Esophagus mucosa (tissue), 1 donor: ENCODE measurements at places on chromosomes 7 and 10.

DNA sequence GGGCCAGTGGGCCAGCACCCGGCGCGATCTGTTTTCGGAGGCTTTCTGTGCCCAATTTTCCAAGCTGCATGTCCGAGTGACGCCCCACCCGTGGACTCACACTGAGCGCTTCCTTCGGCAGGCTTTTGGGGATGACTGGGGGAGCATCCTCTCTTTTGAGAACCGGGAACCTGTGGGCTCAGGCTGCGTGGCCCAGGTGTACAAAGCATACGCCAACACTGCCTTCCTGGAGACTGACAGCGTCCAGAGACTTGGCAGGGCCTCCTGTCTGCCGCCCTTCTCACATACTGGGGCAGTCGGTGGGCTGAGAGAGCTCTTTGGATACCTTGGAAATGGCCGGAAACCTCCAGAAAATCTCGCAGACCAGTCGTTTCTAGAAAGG is 1.0 kb downstream of the ADCK2 start:
- peak; percentile 7 for ATAC-seq

- ATAC-seq: no peak
These were observed 39.3 kb upstream of the MKI67 start for GRCh38 chr10:128165536-128165935.

DNA sequence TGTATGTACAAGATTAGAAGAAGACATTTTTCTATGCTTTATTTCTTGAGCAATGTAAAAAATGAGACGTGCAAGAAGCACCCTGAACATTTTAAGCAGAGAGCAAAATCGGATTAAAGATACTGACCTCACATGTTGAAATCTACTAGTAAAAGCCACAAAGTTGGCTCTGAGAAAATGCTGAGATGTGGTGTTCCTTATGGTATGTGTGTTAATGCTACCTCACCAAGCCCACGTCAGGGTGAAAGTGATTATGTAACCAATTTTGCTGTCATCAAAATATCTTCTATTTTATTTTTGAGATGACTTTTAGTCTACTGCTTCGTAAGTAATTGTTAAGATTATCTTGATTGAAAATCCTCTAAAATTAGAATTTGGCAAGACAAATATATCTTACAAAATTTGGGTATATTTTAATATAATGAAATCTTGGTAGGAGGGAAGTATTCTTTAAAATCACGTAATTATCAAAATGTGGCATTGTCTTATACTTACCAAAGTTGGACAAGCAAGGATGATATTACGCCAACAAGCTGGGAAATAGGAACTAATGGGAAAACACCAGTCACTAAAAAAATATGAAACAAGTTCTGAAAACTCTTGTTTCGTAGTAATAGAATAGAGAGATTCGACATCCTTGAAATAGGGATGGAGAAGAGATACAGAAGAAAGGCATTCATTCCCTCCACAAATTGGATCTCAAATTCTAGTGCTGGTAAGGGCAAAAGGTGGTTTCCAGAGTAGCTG is 5.8 kb downstream of the ADO start:
- ATAC-seq: no peak

GRCh38 chr7:15218261-15218660 is 315.7 kb upstream of the DGKB start:
- ATAC-seq: no peak

GRCh38 chr7:7231000-7231399 is 48.7 kb downstream of the C1GALT1 start:
- ATAC-seq: no peak

DNA sequence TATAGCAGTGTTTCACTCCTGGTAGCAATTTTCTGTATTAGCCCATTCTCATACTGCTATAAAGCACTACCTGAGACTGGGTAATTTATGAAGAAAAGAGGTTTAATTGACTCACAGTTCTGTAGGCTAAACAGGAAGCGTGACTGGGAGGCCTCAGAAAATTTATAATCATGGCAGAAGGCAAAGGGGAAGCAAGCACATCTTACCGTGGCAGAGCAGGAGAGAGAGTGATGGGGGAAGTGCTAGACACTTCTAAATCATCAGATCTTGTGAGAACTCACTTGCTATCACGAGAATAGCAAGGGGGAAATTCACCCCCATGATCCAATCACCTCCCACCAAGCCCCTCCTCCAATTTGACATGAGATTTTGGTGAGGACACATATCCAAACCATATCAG is 131.6 kb upstream of the EFCAB10 start:
- ATAC-seq: no peak

- no peak for ATAC-seq
These were observed 41.3 kb upstream of the AOAH start for GRCh38 chr7:36765605-36766004.

- ATAC-seq: no peak
These were observed 399.4 kb downstream of the PLXDC2 start for GRCh38 chr10:20215547-20216152.

DNA sequence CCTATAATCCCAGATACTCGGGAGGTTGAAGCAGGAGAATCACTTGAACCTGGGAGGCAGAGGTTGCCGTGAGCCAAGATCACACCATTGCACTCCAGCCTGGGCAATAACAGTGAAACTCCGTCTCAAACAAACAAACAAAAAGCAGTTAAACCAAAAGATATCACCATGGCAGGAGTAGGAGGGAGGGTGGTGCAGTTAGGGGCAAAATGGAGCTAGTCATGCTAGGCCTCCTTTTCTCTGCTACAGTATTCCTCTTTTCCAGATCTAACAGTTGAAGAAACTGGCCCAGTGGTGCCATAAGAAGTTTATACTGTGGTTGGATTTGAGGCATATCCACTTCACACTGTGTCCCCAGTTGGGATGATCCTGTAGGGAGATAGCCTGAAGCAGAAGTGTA is 261.6 kb downstream of the SKIDA1 start:
- no peak for ATAC-seq

DNA sequence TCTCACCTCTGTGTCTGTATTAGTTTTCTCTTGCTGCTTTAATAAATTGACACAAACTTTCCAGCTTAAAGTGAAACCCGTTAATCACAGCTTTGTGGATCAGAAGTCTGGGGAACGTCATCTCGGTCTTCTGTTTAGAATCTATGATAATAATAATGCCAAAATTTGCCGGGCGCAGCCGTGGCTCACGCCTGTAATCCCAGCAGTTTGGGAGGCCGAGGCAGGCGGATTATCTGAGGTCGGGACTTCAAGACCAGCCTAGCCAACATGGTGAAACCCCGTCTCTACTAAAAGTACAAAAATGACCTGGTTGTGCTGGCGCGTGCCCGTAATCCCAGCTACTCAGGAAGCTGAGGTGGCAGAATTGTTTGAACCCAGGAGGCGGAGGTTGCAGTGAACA is 8.8 kb upstream of the ZPBP start:
- ATAC-seq: no peak

GRCh38 chr10:4107285-4107851 is 322.4 kb upstream of the KLF6 start:
- no peak for ATAC-seq

GRCh38 chr10:70927189-70927943 is 39.0 kb upstream of the PCBD1 start:
- peak; percentile 4 for ATAC-seq

DNA sequence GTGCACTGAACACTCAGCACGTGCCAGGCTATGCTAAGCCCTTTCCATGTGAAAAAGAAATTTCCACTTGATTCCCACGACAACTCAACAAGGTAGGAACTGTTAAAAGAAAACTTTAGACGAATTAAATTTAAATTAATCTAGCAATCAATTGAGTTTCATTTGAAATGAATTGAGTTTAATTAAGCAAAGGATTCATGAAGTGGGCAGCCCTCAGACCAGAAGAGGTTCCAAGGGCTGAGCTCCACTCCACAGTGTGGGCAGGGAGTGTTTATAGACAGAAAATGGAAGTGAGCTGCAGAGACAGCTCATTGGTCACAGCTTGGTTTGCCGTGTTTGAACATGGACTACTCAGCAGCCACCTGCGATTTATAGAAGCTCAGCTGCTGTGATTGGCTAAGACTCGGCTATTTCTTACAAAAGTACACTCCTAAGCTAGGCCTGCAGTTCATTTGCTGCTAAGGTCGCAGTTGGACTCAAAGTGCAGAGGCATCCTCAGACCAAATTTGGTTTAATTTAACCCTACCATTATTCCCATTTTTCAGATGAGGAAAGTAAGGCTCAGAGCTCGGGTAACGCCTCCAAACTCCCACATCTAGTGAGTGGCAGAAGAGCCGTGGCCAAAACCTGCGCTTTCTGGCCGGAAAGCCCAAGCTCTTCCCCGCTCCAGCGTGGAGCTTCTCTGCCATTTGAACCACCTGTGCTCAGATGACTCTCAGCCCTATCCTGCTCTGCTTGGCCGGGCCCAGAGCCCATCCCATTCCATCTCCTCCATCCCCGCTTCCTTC is 24.9 kb downstream of the CALML3 start:
- ATAC-seq: no peak

GRCh38 chr10:77514870-77515269 is 122.7 kb downstream of the KCNMA1 start:
- ATAC-seq: no peak

DNA sequence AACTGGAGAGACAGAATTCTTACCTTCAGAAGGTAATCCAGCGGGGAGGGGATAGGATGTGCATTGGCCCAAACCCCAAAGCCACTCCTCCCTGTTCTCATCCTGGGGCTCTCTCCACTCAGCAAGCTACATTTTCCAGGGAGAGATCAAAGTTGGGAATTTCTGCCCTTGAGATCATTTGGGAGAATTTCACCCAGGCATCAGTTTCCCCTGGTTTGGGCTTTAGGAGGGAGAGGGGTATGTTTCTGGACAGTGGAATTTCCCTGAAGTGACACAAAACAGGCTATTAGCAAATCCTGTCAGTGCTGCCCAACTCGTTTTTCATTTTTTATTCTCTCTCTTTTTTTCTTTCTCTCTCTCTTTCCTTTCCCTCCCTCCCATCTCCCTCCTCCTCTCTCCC is 35.7 kb downstream of the CYP17A1 start:
- no peak for ATAC-seq

DNA sequence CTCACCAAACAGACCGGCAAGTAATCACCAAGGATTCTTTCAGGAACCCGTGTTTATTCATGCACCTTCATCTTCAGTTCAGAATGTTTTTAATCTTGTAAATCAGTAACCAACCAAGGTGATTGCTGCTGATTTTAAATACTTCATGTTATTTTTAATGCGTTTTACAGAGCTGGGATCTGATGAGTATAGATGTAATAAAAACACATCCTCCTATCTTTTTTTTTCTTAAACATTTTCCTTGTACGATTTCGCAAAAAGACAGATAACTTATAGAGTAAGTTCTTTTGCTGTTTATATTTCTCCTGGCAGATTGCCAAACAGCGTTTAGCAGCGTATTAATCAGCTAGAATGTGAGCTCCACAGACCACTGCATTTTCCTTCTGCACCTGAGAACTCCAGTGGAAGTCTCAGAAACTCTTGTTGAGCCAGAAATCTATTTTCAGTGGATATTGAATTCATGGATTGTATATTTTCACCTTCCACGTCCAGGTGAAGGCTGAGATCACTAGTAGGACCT is 397.8 kb upstream of the NRP1 start:
- ATAC-seq: no peak

- no peak for ATAC-seq
These were observed 43.0 kb downstream of the SHOC2 start for GRCh38 chr10:110962443-110962842.

DNA sequence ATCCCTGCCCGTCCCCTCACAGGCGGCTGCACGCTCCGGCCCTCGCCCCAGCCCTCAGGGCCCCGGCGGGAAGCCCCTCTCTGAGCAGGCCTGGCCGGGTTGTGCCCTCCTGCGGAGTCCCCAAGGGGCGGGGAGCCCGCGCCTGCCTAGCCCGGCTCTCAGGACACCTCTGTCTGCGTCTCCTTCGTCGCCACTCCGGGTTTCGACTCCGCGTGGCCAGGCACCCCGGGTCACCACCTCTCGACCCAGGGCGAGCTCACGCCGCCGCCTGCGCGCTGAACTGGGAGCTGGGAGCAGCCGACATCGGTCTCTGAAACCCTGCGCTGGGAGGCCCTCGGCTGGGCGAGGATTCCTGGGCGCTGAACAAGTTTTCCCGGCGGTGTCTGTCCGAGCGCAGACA is 6.2 kb upstream of the OGDHL start:
- ATAC-seq: no peak

DNA sequence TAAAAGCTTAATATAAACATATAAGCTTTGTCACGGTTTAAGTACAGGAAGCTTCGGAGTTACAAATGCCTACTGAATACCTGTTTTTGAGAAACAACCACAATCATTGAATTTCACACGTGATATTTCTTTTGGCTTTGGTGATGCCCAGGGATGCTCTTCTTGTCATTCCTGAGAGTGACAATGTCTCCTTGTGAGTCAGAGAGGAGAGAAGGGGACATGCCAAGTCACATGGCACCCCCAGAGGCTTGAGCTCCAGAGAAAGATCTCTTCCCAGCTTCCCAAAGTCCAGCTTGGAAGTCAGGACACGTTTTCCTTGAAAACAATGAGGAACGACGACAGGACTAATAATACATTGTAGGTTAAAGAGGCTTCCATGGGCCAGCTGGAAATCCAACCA is 242.4 kb downstream of the ARHGAP21 start:
- no peak for ATAC-seq

- no peak for ATAC-seq
These were observed 52.6 kb downstream of the FGFBP3 start for GRCh38 chr10:91856637-91857036.

DNA sequence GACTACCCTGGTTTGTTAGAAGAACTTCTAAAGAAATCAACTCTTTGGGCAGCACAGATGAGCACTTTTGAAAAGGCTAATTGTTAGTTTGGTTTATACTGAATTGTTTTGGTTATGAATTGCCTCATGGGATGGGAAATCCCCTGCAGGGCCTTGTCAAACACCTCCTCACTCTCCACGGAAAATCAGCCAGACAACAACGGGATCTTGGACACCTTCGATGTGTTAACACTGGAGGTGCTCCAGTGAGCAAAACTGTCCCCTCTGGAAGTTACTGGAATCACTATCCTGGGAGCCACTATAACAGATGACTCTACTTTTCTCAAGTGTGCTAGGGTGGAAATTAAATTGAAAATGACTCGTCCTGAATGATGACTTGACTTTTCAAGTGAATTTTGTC is 38.7 kb downstream of the CDK6 start:
- no peak for ATAC-seq

DNA sequence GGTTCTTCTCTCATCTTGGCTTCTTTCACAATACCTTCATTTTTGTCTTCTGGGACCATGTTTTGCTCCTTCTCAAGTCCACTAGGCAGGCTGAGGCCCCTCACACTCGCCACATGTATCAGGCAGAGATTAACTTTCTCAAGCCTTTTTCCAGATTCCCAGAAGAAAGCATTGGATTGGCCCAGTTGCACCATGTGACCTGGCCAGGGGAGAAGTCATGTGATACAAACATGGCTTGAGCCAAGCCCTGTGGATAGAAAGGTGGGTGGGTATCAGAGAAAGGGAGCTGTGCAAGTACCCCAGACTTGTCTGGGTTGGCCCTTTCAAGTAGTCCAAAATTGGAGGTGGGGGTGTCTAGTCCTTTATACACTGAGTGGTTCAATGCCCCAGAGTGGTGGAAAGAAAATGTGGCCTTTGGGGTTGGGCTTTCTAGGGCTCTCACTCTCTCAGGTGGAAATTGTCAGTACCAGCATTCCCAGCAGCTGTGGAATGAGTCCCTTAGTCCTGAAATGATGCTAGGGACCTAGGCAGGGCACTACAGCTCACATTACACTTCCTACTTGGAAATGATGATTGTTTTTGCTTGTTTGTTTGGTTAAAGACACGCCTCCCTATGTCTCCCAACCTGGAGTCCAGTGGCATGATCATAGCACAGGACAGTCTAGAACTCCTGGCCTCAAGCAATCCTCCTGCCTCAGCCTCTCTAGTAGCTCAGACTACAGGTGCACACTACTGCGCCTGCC is 36.9 kb upstream of the C10orf67 start:
- ATAC-seq: no peak
